ENCODE measurements at places on chromosomes 2 and 18.
A peak's percentile ranks its signal among the peaks of the same experiment; 100 is the strongest.

GRCh38 chr2:234479465-234479864 is 17.4 kb downstream of the ARL4C start:
- no peak for DNase-seq

DNA sequence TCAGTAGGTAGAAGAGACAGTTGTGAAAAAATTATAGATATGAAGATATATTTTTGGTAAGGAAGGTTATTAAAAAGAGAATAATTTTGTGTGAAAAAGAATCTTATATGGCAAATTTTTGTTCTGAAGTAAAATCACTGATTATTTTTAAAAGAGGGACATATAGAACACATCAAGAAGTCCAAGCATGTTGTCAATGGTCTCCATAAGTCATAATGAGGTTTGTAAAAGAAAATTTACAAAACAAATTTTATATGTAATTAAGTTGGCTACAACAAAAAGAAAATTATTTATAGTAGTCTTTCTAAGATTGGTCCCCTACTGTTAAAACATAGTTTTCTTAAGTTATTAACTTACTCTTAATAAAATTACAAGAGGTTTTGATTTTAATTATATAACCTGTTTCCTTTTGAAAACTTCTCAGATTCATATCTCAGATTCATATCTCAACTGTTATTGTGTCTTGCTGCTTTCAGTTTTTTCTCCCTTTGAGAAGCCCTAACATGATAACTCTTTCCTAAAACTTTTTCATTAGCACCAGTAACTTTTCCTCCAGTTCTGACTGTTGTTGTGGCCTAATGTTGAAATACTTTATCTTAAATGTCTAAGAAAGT is 81.2 kb downstream of the SH3YL1 start:
- no peak for DNase-seq

DNA sequence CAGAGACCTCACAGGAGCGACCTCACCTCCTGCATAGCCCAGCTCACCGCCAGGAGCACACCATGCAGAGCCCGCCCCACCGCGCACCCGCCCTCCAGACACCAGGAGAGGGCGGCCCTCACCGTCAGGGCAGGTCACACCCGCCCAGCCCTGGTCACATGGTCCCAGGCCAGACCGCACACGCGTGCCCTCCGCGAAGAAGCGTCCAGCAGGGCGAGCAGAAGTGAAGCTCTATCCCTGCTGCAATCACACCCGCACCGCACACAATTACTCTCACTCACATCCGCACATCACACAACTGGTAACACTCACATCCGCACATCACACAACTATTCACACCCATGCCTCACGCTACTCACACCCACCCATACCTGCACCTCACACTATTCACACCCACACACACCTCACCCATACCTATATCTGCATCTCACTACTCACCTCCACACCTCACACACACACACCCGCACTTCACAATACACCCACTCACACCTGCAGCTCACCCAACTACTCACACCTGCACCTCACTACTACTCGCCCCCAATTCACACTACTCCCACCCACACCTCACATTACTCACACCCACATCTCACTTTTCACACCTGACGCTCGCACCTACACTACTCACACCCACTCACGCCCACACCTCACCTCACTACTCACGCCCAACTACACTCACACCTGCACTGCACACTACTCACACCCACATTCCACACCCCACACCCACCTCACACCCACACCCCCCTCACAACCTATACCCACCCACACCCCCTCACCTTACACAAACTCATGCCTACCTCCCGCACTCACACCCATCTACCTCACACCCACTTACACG is 242.0 kb downstream of the HDAC4 start:
- DNase-seq, result no peak

DNA sequence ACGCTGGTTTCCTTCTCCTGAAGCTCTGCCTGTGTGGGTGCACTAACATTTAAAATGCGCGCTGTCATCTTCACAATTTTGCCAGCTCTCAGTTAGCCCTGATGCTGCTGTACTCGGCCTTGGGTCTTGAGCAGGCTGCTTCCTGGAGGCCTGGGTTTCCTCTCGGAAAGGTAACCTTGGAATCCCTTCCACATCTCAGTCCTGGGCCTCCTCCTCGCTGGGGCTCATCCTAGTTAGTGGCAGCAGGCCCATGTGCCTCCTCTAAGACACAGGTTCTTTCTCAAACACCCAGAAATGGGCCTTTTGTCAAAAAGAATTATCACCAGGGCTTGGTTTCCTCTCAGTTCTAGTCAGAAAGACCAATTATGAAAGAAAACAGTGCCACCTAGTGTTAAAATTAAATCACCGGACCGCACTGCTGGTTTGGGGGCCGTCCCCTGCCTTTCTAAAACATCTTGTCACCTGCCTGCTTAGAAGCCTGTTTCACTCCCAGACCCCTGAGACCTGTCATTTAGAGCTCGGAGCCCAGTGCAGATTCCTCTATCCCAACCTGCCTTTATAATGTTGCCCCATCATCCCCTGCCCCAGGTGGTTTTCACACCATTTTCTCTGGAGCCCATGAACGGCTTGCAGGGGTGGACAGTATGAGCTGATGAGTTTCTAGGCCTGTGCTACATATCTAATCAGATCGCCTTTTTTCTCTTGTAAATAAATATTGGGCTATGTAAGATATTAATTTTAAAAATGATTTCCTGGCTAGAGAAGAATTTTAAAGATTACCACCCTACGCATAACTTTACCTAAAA is 42.4 kb downstream of the HK2 start:
- DNase-seq, result peak; percentile 56

DNA sequence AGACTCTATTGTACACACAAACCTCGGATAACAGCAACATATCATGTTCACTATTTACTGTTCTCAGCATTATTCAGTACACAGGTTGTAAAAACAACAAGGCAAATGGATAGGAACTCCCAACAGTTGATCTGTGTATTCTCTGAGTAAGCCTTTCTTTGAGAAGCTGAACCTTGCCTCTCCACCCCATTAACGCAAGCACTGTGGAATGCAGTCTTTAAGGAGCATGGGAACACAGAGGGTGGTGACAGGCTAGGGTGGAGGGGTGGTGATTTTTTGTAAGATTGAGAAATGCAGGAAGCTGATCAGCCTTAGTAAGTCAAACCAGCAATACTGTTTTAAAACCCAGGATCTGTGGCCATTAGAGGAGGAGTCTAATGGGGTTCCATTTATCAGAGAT is 19.6 kb upstream of the SERPINB11 start:
- DNase-seq, result no peak

DNA sequence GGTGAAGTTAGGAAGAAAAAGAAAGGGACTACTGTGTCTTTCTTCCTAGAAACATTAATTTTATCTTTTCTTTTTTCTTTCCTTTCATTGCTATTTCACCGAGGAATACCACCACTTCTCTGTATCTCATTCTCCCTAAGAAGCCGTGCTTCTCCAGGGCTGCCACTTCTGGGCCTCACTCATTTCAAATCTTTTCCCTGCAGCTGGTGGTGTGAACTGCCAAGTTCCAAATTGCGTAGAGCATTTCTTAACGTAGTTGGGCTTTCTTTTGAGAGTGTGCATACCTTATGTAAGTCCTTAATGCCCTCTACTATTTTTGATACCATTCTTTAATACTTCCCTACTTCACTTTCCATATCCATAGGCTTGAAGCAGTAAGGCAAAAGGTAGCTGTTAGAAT is 66.7 kb upstream of the CYP1B1 start:
- no peak for DNase-seq

DNA sequence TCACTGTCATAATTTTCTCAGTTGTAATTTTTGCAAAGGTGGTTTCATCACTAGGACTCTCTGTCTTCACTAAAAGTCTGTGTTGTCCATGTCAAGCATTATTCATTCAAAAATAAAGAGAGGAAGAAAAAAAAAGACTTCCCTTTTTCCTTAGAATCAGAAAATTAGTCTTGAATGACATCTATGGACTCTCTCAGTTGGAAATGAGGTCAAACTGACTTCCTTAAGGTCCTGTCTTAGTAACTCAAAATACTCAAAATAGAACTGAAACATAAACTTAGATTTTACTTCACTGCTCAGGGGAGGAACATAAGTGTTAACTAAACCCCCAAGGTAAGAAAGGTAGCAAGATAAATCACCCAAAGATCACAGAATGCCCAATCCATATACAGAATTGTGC is 2.2 kb upstream of the ZNF407 start:
- DNase-seq, result no peak

GRCh38 chr2:199997296-199997695 is 41.9 kb downstream of the MAIP1 start:
- DNase-seq, result no peak

- no peak for DNase-seq
These were observed 38.7 kb upstream of the ANXA4 start for GRCh38 chr2:69703189-69703588.

DNA sequence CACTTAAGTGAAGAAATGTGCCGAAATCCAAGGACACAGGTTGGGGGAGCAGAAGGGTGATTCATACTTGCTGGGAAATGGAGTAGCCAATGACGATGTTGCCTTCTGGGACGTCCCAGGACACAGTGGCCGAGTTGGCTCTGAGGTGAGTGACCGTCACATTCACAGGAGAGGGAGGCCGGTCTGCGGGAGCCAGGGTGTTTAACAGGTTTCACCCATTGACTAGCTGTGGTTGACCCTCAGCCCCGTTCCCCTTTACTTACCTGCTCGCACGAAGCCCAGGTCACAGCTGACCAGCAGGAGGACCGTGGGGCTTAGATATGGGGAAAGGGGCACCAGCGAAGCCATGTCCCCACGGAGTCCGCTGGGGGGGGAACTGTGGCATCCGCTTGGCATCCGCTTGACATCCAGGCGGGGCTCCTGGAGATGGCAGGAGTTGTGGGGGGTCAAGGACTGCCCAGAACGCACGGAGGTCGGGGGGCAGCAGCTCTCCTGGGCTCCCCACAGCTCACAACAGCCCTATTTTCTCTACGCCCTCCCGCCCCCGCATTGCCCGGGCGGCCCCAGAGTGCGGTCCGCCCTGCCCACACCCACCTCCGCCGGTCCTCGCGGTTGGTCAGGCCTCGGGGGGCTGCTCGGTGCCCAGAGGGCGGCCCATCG is 586 bp downstream of the FNDC4 start:
- no peak for DNase-seq

- no peak for DNase-seq
These were observed 866 bp upstream of the SF3B6 start for GRCh38 chr2:24076849-24077534.

DNA sequence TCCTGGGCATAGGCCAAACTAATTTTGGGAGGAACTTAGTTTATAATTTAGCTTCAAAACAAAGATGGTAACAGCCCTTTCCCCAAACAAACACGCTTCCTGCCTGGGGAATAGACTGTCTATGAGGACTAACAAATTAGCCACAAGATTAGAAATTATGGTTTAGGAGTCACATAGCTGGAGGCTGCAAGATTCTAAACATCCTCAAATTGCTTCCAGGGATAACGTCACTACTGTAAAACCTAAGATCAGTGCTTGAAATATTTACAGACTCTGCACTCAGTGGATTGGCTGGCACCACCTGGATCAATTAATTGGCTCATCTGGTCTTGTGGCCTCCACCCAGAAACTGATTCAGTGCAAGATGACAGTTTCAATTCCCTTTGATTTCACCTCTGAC is 118.0 kb upstream of the TACR1 start:
- no peak for DNase-seq

DNA sequence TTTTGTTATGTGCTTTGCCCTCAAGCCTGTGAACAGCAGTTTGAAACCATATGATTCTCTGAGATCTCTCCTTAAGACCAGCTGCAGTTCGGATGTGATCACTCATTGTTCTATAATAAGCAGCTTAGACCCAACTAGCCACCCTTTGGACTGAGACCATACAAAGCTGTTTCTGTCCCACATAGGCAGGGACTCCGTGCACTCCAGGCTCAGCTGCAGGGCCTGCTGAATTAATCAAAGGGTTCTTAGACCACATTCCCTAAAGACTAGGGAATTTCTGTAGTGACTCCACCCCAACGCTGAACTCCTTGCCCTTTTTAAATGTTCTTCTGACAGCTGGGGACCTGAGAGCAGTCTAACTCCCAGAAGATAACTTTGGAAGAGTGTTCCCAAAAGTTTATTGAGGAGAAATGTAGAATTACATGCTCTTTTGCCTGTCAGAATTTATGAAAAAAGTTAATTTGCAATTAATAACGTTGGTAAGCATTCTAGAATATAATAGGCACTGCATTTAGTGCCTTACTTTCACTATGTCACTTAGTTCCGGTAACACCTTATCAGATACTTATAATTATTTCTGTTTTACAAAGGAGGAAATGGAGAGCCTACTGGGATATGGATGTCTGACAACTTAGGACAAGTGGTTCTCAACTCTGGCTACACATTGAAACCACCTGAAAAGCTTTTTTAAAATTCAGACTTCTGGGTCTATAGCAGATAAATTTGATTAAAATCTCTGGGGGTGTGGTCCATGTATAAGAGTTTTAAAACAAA is 42.3 kb downstream of the GULP1 start:
- DNase-seq, result no peak

GRCh38 chr18:33573193-33573592 is 4.8 kb upstream of the ASXL3 start:
- DNase-seq, result no peak

DNA sequence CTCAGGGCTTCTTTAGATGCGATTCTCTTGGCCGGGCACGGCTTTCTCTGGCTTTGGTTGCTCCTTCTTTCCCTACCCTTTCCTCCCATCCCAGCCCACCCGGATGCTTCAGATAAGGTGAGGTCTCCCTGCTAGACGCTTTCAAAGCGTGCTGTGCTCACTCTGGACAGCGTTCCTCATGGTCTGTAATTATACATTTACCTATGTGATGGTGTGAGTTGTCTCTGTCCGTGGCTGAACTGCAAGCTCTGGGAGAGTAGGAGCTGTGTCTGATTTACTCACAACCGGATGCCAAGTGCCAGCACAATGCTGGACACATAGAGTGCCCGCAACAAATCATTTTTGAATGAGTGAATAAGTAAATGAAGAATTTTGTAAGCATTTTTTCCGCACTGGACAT is 26.8 kb upstream of the PNPT1 start:
- no peak for DNase-seq

- no peak for DNase-seq
These were observed 901.0 kb downstream of the TSN start for GRCh38 chr2:122656403-122656802.

GRCh38 chr2:133223226-133223625 is 345.0 kb downstream of the NCKAP5 start:
- DNase-seq, result no peak
